ENCODE measurements at places on chromosomes 7 and 10.

GRCh38 chr7:144386741-144387140, 16.8 kb downstream of the NOBOX start:
- no peak for DNase-seq

DNA sequence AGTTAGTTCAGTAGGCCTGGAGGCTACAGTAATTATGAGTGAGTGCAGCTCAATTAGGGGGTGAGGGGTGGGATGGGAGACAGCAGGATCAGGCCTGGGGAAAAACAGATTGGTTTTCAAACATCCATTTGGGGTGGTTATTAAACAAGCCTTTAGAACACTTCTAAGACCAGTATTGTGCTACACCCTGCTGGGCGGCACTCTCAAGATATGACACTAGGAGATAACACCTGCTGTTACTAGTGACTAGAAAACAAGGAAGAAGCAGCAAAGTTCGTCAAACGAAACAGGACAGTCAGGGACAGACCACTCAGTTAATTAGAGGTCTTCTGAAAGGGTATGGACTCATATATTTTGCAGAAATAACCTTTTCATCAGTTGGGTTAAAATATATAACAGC, 353.6 kb downstream of the PTEN start:
- DNase-seq = peak; percentile 8

DNA sequence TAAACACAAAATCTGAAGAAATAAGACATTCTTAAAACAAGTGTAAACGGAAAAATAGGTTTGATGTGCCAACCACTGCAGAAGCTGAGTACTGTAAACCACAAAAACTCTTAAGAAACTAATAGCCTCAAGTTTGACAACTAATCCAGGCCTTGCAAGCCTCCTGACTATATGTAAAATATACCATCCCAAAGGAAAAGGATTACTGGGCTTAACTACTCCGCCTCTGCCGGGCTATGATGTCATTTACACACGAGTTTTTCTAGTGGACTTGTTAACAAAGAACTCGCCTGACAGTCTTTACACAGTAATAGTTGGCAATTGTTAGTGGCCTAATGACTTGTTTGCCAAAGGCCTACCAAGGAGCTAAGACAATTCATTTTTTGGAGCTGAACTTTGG, 2.1 kb downstream of the KIF5B start:
- DNase-seq = peak; percentile 53

- DNase-seq = no peak
These were observed 9.5 kb downstream of the ABCB1 start for GRCh38 chr7:87591211-87591610.

DNA sequence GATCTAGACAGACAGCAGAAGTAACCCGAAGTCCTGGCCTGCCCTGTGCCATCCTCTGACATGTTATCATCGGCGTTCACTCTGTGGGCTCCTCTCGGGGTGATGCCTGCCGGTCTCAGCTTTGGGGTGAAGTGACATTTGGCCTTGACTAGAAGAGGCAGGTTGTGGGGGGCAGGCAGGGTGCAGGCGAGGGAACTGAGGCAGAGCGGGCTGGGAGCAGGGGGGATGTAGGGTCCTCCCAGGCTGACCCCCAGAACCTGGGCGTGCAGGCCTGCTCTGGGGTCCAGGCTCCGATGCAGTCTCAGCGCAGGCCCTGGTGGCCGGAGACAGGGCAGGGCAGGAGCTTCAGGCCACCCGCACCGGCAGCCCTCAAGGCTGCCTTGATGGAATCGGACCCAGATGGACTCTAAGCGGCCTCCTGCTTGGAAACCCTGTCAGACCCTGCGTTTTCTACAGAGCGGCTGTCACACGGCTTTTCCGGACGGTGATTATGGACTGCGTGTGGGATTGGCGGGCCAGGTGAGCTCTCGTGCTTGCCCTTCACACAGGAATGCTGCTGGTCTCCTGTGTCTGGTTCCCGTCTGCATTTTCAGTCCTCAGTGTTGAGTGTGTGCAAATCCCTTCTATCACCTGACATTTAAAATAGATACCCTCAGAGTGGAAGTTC, 842 bp upstream of the JAKMIP3 start:
- no peak for DNase-seq

- DNase-seq = no peak
These were observed 354.4 kb downstream of the CRPPA start for GRCh38 chr7:16066805-16067459.

DNA sequence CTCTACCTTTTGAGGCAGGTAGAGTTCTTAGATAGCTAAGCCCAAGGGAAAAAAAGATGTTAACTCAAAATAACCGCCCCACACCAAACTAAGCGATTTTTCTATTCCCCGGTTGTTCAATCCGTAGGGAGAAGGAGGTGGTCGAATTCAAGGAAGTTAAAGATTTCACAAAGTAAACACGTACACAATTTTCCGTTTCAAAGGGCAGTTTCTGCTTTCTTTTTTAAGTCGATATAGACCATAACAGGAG, 842 bp downstream of the KBTBD2 start:
- DNase-seq = no peak

DNA sequence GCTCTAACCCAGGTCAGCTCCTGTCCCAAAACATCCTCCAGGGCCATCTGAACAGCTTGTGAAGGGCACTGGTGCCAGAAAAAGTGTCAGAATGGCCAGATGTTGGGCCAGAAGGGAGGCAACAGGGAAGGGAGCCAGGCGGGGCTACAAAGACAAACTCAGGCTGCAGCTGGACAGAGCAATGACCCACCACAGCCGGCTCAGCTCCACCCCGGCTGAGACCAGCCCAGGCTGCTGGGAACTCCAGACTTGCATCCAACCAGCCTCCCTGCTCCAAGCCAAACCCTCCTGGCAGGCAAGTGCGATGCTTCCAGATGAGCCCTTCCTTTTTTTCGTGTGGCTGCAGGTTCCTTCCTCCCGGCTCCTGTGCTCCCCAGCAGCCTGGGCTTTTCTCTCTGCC, 466.9 kb downstream of the PTPRN2 start:
- DNase-seq = no peak

DNA sequence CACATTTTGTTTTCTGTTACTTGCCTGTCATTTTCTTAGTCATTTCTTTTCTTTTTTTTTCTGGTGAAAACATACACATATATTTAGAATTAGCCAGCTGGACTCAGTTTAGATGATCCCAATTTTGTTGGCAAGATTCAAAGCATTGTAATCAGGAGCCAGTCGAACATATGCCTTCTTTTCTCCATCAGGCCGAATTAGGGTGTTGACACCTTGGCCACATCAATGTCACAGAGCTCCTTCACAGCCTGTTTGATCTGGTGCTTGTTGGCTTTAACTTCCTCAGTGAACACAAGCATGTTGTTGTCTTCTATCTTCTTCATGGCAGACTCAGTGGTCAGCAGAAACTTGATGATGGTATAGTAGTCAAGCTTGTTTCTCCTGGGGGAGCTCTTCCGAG, 32.6 kb downstream of the PHF14 start:
- DNase-seq = no peak

DNA sequence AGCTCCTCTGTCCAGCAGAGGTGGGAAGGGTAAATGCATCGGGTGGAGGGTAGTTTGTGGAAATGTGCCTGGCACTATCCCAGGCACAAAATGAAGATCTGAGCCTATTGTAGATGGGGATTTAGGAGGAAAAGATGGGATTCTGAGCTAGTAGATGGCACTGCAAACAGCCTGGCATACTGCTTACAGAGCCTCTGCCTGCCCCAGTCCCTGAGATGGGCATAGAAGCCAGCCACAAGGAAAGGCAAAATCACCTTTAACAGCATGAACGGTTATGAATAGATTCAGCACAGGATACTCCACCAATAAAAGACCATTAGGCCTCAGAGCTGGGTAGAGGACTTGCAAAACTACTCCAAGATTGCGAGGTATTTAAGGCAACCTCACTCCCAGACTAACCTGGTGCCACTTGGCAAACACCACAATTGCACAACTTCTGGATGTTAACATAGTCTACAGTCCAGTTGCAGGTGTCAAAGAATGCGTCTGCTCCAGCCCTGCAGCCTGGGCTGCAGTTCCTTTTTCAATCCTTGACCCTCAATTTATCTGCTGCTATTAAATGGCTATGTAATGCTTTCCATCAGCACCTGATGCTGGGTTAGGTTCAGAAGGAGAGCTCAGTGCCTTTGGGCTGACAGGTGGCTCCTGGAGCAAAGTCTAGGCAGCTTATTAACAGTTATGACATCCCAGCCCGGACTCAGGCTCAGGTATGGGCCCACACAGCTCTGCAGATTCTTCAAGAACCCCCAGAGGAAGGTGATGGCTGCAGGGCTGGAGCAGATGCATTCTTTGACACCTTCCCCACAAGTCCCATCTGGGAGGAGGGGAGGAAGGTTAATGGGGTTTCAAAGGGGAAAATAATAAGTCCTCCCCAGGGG, 34.0 kb downstream of the CDHR3 start:
- DNase-seq = no peak

DNA sequence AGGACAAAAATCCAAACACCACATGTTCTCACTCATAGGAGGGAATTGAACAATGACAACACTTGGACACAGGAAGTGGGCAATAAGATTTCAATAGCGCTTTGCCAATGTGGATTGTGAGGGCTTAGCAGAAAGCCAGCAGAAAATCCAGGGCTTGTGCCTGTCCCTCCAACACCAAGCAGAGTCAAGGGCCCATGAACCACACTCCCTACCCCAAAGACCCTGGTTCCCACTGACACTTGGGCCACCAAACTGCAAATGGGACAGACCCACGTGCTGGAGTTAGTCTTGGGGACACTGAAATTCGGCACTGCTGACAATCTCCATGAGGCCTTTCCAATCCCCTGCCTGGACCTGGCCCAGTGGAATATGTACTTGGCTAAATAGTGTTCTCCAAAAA, 67.0 kb downstream of the GRID1 start:
- DNase-seq = no peak

GRCh38 chr10:74035303-74035702, 37.4 kb downstream of the VCL start:
- DNase-seq = no peak

GRCh38 chr10:117462816-117463544, 79.6 kb upstream of the EMX2 start:
- DNase-seq = no peak

GRCh38 chr10:85643171-85643844, 723.3 kb downstream of the GRID1 start:
- no peak for DNase-seq

DNA sequence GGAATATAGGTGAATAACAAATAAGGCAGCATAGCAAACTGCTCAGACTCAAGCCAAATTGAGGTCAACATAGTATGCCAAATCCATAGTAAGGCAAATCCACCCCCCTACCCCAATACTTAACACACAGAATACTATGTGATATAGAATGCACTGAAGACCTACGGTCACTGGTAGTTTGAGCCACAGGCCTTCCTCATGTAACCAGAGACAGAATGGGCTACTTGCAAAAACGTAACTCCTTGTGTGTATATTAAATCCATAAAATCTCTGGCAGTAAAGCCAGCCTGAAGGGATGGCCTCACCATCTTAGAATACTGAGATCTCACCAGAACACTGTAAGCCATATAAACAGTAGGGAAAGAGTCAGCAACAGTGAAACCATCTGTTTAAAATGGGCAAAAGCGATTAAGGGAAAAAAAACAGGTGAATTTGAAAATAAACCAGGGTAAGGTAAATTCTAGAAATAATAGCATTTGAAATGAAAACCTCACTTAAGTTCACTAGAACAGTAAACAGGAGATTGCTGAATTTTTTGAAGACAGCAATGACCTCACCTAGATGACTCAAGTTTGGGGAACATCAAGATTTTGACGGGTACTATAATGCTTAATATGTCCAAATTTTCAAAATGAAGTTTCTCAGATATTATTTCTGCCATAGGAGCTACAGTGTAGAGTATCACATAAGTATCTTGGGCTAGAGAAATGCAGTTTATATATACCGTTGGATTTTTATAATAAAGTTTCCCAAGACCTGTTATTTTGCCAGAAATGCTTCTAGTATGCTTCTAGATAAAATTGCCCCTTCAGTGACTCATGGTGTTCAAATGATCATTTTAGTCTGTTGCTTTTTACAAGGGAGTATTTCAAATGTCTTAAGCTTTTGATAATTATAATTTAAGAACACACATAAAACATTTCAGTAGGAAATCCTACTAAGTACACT, 13.9 kb downstream of the HNRNPA2B1 start:
- DNase-seq = no peak

DNA sequence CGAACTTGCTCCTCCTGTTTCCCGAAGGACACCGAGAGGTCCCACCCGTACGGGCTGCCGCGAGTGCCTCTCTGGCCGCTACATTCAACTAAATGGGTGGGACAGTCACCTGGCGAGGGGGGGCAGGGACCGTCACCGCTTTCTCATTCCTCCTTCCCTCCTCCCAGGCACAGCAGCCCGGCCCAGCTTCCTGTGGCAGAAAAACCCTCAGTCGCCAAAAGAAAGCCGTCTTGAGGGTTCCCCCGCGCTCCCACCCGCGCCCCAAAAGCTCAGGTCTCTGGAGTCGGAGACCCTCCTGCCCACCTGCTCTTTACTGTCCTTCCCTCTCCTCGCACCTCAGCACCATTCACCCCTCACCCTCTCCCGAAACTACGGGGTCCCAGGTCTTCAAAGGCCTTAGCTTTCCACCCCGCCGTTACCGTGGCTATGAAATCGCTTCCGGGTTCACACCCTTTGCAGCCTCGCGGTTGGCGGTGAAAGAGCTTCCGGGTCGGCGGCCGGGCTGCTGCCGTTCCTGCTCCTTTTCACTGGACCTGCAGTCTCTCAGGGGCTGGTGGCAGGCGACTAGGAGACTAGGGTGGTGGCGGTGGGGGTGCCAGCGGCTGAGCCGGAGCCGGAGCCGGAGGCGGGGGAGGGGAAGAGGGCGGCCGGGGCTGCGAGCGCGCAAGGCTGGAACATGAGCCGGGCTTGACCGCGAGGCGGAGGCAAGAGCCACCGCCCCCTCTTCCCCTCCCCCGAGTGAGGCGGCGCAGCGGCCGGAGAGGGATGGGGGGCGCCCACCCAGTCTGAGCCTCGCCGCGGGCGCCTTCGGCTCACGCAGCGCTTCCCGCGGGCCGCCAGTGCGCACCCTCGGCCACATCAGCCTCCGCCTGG, at the start of the genes ANKIB1 and KRIT1:
Gene ANKIB1, plus strand, starts transcription at position 488 of the 873 bp plus-strand sequence. CDS start 49,005 bp downstream, outside the sequence.
Gene KRIT1, minus strand, starts transcription at position 428 of the 873 bp plus-strand sequence. CDS start 3,779 bp downstream, outside the sequence.
- DNase-seq = peak; percentile 84

- DNase-seq = no peak
These were observed 65.4 kb upstream of the APBB1IP start for GRCh38 chr10:26372513-26373354.

DNA sequence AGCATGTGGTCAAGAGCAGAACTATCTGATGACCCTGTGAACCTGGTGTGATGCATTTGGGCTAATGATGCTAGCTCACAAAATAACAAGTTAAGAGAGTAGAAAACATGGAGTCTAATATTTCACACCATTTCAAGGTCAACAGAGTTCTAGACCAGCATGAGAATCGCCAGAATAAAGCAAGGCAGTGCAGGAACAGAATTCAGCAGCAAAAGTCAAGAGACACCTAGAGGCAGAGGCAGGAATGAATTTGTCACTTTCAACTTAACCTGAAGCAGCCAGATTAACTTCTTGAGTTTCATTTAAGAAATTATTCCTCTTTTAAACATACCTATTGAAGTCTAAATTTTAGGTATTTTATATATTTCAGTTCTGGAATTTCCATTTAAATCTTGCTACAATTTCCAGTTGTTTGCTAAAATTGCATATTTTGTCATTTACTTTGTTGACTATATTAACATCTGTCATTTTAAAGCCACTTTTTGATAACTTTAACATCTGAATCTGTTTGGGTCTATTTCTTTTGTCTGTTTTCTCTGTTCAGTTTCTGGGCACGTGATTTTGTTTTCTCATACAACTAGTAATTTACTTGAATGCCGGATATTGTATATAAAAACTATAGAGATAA, 44.2 kb upstream of the PRSS58 start:
- no peak for DNase-seq

Measured in hematopoietic multipotent progenitor cell treated with erythropoietin and hydrocortisone succinate and interleukin-3 and kit ligand, for 17 days (in vitro differentiated cells).